Pericardium fibroblast (primary cell): ENCODE measurements at places on chromosomes 16 and 17. TPM values are rescaled to one million over a fixed set of nuclear protein-coding genes. Genes with fewer than 3 reads are reported as not detected.

The GPT2 gene
- total RNA-seq, result 11.4 and 21.0 TPM in 2 replicates

The PLA2G10 gene
- not detected in 2 replicates for total RNA-seq

The ULK2 gene
- 21.5 and 26.0 TPM in 2 replicates for total RNA-seq

The SYNGR3 gene
- total RNA-seq, result 1.3 and 1.4 TPM in 2 replicates

The CHRNE gene
- total RNA-seq, result 0.51 TPM in 1 of 2 replicates, not detected in the other

The SOST gene
- total RNA-seq, result not detected in 2 replicates

The KRT25 gene
- not detected in 2 replicates for total RNA-seq

The IRX5 gene
- total RNA-seq, result 0.17 and 1.2 TPM in 2 replicates

The BOLA2B gene
- total RNA-seq, result 28.4 and 117 TPM in 2 replicates

The SEZ6L2 gene
- 26.8 and 30.0 TPM in 2 replicates for total RNA-seq

The RGS11 gene
- 0.94 and 3.4 TPM in 2 replicates for total RNA-seq

The MYADML2 gene
- not detected in 2 replicates for total RNA-seq

The MYL4 gene
- total RNA-seq, result 7.5 TPM in 1 of 2 replicates, not detected in the other

The TBC1D3G gene
- under 0.01 TPM in 1 of 2 replicates, not detected in the other for total RNA-seq

The SAMD14 gene
- total RNA-seq, result 1.4 and 3.2 TPM in 2 replicates

The IKZF3 gene
- total RNA-seq, result not detected in 2 replicates

The SLC9A5 gene
- 0.58 and 0.60 TPM in 2 replicates for total RNA-seq

The C1QL1 gene
- 2.6 and 13.5 TPM in 2 replicates for total RNA-seq

The KRT33B gene
- total RNA-seq, result not detected in 2 replicates

The PRAC2 gene
- not detected in 2 replicates for total RNA-seq

The CCL5 gene
- not detected in 2 replicates for total RNA-seq

The TPSG1 gene
- not detected in 2 replicates for total RNA-seq

The CDC42EP4 gene
- total RNA-seq, result 47.5 and 54.7 TPM in 2 replicates

The SSH2 gene
- 20.5 and 40.4 TPM in 2 replicates for total RNA-seq

The DOC2A gene
- total RNA-seq, result 0.60 TPM in 1 of 2 replicates, not detected in the other

The CSF3 gene
- total RNA-seq, result not detected in 2 replicates

The ZNF785 gene
- total RNA-seq, result 4.8 and 6.6 TPM in 2 replicates

The ADAD2 gene
- not detected in 2 replicates for total RNA-seq

The MILR1 gene
- 3.0 and 7.0 TPM in 2 replicates for total RNA-seq

The SIRT7 gene
- 10.7 and 10.8 TPM in 2 replicates for total RNA-seq

The LGALS3BP gene
- 387 and 461 TPM in 2 replicates for total RNA-seq

The PERCC1 gene
- total RNA-seq, result not detected in 2 replicates

The SLC5A10 gene
- not detected in 2 replicates for total RNA-seq

The PLLP gene
- total RNA-seq, result 0.17 and 2.1 TPM in 2 replicates

The TMEM238L gene
- total RNA-seq, result not detected in 2 replicates

The PPL gene
- total RNA-seq, result 13.3 and 49.7 TPM in 2 replicates

The ABCC3 gene
- total RNA-seq, result 3.8 and 13.9 TPM in 2 replicates
